Stimulated activated CD8-positive, alpha-beta memory T cell treated with anti-CD3 and anti-CD28 coated beads, Interleukin-2, amount 100 ng/mL, for 1 hour (primary cell): ENCODE measurements at places on chromosomes 6 and 20.

DNA sequence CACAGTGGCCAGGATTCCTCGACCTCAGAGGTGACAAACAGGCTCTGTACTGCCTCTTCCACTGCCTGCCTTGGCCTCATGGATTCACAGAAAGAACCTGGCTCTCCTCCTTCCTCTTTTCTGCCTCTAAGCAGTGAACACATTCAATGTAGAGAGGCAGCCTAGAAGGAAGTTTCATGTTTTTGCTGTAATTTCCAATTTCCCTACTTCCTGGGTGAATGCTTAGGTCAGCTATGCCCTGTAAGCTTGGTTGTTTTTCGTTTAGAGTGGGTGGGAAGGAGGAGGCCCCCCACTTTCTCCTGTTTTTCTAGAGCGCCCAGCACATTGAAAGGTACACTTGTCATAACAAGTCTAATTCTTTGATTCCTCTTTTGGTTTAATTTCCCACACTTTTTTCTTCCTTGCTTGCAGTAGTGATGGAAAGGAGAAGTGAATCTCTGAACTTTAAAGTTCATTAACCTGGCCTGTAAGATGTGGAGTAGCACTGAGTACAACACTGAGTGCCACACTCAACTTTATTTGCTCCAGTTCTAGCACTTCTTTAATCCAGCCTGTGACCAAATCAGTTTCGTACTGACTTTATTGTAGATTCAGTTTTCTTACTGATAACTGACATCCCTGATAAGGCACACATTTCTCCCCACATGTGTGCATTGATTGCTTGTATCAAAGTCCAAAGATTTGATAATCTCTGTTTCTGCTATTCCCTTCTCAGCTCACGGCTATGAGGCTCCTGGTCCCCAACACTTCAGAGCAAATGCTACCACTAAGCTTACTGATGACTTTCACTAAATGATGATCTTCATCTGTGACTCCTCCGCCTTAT, 100.0 kb upstream of the MAN1A1 start:
- DNase-seq, result no peak

GRCh38 chr20:5840411-5841002, 90.3 kb downstream of the SHLD1 start:
- no peak for DNase-seq

- DNase-seq, result no peak
Measured at GRCh38 chr6:38033442-38033982, 214.0 kb downstream of the ZFAND3 start.

- DNase-seq, result no peak
Measured at GRCh38 chr6:69880601-69881000, 14.2 kb downstream of the COL19A1 start.

- no peak for DNase-seq
Measured at GRCh38 chr6:156167016-156167624, 610.1 kb upstream of the ARID1B start.

GRCh38 chr6:39897698-39898097, 36.6 kb downstream of the MOCS1 start:
- no peak for DNase-seq

DNA sequence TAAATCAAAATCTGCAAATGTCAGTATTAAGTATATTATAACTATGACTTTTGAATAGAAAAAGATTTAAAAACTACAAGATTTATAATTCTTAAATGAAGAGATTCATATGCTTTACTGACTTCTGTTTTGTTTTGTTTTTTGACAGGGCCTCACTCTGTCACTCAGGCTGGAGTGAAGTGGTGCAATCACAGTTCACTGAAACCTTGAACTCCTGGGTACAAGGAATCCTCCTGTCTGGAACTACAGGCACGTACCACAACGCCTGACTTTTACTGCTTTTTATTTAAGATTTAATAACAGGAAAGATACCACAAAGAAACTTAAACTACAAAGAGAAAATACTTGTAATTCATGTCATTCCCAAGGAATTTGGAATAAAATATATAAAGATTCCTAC, 940.2 kb upstream of the CITED2 start:
- DNase-seq, result no peak

- no peak for DNase-seq
Measured at GRCh38 chr20:47038566-47039560, 144.2 kb downstream of the EYA2 start.

- no peak for DNase-seq
Measured at GRCh38 chr6:106115286-106115685, 29.1 kb downstream of the PRDM1 start.

DNA sequence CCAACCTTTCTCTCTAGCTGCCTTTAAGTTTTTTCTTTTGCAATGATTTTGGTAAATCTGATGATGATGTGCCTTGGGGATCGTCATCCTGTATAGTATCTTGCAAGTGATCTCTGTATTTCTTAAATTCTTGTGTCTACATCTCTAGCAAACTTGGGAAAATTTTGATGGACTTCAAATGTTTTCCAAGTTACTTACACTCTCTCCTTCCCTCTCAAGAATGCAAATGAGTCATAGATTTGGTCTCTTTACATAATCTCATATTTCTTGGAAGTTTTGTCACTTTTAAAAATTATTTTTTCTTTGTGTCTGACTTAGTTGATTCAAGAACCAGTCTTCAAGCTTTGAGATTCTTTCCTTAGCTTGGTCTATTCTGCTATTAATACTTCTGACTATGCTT, 176.4 kb downstream of the TBC1D32 start:
- DNase-seq, result no peak

- no peak for DNase-seq
Measured at GRCh38 chr20:62205618-62206387, 14.3 kb downstream of the HRH3 start.

- no peak for DNase-seq
Measured at GRCh38 chr20:36370991-36371790, 65.1 kb downstream of the DLGAP4 start.

DNA sequence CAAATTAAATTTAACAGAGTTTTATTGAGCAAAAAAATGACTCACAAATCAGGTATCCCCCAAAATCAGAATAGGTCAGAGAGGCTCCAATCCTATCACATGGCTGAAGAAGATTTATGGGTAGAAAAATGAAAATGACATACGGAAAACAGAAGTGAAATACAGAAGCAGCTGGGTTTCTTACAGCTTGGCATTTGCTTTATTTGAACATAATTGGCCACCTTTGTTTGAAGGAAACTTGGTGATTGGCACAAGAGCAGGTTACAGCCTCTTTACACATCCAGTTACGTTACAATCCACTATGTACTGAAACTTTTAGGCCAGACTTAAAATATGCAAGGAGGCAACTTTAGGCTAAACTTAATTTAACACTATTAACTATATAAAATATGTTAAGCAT, 11.7 kb upstream of the TREM2 start:
- no peak for DNase-seq

DNA sequence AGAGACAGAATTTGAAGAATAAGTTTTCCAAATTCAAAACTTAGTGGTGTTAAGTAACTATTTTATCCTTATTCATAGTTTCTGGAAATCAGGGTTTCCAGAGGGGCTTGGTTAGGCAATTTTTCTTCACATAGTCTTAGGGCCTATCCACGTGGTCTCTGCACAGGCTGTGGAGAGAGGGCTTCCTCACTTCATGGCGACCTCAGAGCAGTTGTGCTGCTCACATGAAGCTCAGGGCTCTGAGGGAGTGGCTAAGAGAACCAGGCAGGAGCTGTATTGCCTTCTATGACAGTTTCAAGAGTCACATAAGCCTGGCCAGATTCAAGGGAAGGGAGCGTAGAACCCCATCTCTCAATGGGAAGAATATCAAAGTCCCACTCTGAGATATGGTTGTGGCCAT, 13.9 kb upstream of the CD40 start:
- no peak for DNase-seq
